Upper lobe of left lung (tissue), 6 donors: ENCODE measurements at places on chromosomes 11 and 22. TPM values are rescaled to one million over a fixed set of nuclear protein-coding genes. Genes with fewer than 3 reads are reported as not detected.
A peak's percentile ranks its signal among the peaks of the same experiment; 100 is the strongest.

DNA sequence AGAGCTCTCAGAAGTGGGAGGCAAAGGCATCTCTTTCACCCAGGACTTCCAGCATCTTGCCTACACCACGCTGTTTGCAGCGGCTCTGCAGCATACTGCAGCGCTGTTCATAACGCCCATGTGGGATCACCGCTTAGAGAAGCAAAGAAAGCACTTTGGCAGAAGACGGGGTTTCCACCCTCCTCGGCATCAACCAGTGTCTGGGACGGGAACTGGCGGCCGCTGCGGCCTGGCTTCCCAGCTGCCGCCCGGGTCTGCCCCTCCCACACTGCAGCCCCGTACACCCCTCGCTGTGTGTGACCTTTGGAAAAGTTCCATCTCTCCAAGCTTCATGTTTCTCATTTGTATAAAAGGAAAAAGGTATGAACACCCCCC is 545 bp upstream of the TIRAP start:
- no peaks in the 10 kb centered on the region for H3K27me3 ChIP-seq
- peak overlapping the region; percentile 94 for H3K27ac ChIP-seq

- DNase-seq = no peak
- H3K4me1 ChIP-seq = peaks cover 40% of the 10 kb centered on the region
These were observed 65.0 kb downstream of the LRRC32 start for GRCh38 chr11:76605338-76606074.

DNA sequence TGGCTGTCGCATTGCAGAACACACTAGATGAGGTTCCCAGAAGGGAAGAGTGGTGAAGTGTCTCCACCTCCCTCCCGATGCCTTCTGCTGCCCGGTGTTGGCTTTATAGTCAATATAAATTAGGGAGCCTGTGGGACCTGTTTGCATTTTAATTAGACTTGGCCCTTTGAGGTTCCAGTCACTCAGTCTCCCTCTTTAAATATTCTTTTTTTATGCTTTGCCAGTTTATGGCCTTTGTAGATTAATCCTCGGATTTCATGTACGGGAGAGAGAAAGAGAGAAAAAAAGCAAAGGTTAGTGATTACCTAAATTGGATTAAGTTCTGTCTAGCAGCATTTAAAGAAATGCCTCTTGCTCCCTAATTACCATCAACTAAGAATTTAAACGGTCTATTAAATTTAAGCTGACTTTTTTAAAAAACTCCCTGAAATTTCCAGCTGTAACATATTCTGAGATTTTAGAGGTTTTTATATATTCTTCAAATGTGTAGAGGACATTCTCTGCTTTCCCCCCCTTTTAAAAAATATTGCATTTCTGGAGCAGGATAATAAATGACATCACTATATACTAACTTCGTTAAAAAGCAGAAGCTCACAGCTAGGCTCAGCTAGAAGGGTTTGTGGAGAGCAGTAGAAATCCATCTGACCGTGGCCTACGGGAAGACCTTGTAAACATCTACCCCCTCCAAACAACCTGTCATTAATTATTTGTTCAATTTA is 84.4 kb downstream of the PRR5L start:
- no peak for DNase-seq
- H3K36me3 ChIP-seq = no peaks in the 10 kb centered on the region
- H3K27ac ChIP-seq = no peak overlapping the region
- H3K4me3 ChIP-seq = no peak overlapping the region
- H3K27me3 ChIP-seq = no peaks in the 10 kb centered on the region

The MGAT3 gene
- 18.4 TPM for total RNA-seq

The OVOL1 gene
- 1.2 TPM for total RNA-seq

The GLYAT gene
- not detected for total RNA-seq
